ENCODE measurements at places on chromosomes 2 and 18.

DNA sequence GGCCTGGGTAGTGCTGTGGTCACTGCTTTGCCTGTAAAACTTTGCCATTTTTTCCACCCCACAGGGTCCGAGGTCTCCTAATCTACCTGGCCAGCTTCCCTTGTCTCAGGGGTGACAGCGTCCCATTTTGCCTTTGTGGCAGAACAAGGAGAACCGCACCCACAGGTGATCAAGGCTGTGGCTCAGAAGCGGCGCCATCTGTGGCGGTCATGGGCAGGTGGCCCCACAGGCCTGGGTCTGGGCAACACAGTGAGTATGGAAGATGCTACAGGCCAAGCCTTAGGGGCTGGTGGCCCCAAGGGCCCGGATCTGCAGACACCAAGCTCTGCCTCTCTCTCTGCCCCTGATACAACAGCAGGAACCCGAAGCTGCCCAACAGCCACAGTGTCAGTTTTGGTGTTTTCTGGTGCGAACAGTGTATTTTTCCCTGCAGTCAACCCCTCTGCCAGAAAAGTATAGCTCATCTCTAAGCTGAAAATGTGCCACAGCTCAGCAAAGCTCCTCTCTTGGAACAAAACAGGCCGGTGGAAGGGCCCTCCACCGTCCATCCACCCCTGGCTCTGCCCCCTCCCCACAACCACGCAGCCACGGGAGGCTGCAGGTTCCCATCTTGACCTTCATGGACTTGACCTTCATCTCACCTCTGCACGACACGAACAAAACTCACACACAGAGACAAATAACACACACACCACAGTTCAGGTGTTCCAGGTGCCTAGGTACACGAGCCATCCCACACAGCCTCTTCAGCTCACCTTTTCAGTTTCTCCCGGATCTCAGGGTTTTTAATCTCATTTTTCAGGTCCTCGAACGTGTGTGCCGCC lies 96.7 kb downstream of the PXDN start:
- DNase-seq, result no peak

GRCh38 chr2:202014318-202014717 lies 19.3 kb upstream of the FZD7 start:
- DNase-seq, result no peak

DNA sequence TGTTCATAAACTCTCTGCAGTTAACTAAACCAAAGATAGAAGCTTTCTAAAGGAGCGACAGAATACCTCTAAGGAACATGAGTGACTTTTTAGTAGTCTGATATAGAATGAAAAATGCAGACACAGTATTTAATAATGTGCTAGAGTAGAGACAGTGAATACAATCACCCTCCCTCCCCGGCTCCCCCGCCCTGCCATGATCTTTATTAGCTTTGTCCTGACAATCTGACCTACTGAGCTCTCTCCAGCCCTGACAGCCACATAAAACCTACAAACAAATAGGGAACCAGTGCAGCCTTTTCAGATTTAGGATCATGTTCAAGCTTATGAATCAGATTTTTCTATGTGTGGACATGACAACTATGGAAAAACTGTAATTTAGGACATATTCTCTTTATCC lies 777.6 kb upstream of the FANCL start:
- no peak for DNase-seq

GRCh38 chr2:88027697-88028389 lies 11.5 kb upstream of the RNU2-63P start:
- DNase-seq, result no peak

DNA sequence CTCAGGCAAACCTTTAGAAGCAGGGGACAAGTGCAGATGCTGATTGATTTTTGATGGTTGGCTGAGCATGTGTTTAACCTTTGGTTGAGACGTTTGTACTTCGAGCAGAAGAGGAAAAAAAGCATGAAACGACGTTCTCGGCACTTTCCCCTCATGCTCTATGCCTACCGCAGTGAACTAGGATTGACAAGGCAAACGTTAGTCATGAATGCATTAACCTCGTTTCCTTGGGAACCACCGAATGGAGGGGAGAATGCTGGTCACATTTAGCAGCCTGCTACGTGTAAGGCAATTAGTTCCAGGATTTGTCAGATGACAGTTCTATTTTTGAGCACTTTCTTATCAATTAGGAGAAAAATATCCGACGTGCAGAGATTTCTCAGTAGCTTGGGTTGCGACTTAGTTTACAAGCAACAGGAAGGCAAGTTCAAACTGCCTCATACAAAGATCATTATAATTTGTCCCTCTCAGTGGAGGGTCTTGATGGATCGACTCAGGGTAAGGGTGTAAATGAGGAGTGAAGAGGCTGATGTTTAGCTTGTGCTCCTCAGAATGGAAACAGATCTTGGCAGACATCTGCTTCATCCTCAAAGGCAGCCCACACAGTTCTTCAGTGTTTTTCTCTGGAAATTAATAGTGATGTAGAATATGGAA lies 47.4 kb upstream of the GPR45 start:
- DNase-seq, result no peak

DNA sequence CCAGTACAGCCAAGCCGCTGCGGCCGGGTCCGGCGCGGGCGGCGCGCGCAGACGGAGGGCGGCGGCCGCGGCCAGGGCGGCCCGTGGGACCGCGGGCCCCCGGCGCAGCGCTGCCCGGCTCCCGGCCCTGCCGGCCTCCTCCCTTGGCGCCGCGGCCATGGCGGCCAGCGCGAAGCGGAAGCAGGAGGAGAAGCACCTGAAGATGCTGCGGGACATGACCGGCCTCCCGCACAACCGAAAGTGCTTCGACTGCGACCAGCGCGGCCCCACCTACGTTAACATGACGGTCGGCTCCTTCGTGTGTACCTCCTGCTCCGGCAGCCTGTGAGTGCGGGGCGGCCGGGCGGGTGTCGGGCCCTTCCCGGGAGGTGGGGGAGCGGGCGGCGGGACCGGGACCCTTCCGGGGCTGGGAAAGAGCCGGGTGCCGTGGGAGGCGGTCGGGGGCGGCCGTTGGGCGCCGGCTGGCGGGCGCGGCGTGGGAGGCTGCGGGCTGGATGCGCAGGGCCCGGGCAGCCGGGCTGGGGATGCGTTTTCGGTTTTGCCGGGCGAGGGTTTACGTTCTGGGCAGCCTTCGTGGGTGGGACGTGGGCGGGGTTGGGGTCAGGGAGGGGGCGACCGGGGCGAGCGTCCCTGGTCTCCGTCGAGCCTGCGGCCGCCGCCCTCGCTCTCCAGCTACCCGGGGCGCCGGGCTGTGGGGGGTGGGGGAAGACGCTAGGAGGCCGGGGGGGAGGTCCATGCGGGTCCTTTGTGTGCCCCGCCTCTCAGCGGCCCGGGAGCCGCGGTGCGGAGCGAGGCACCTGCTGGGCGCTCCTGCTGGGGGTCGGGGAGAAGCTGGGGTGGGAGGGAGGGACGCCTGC lies 537 bp downstream of the AGFG1 start:
- DNase-seq, result peak; percentile 33

GRCh38 chr18:44521668-44522022 lies 159.0 kb upstream of the SETBP1 start:
- DNase-seq, result no peak

DNA sequence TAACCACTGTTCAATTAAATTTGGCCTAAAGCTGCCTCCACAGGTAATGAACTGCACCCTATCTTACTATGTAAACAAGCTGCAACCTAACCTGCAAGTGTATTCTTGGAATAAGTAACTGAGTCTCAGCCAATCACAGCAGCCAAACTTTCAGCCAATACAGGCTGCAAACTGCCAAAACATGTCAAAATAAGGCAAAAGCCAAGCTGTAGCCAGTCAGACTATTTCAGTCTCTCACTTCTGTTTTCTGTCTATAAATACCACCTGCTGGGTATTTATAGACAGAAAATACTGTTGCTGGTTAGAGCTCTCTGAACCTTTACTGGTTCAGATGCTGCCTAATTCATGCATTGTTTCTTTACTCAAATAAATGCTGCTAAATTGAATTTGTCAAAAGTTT lies 14.3 kb downstream of the C2orf76 start:
- DNase-seq, result no peak

DNA sequence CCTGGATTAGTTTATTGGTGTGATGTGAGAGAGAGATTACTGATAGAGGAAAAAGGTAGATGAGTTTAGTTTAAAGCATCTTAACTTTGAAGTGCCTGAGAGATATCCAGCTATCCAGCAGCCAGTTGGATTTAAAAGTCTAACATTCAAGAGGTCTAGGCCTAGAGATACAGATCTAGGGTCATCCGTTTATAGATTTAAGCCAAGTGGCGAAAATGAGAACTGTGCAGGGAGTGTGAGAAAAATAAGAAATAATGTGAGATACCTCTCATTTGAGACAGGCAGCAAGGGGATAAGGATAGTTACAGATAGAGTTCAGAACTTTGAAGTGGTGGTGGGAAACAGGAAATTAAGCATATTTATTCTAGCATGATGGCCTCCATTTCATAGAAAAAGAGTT lies 5.3 kb upstream of the ORC2 start:
- DNase-seq, result peak; percentile 18

GRCh38 chr2:102258386-102259074 lies 52.8 kb upstream of the IL1RL1 start:
- peak; percentile 89 for DNase-seq

- no peak for DNase-seq
Observed at GRCh38 chr2:193539188-193539587, 1344.5 kb upstream of the TMEFF2 start.

DNA sequence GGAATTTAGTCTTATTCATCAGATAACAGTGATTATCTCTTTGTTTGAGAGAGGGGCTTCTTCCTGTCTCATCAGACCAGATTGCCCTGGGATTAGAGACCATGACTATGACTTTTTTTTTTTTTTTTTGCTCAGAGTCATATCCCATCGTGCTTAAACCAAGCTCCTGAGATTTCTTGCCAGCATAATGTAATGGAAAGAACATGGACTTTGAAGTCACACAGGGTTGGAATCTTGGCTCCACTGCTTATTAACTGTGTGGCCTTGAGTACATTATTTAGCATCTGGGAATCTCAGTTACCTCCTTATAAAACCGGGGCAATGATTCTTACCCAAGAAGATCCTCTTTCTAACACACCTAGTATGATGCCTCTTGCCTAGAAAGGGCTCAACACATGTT lies 268.3 kb downstream of the DYSF start:
- DNase-seq, result no peak

DNA sequence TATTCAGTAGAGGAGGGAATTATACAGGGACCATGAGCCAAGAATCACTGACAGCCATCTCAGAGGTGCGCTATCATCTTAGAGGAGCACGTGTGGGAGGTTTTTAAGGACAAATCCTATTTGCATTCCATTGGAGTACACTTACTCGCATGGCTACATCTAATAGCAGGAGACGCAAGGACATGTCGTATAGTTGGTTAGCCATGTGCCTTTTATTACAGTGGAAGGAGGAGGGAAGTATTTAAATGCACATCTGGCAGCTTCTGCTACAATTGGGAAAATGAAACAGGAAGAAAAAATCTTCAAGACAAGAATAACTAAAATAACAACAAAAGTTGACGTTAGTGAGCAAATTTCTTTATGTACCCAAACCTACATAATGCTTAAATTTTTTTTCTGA lies 86.5 kb upstream of the UGP2 start:
- DNase-seq, result no peak

DNA sequence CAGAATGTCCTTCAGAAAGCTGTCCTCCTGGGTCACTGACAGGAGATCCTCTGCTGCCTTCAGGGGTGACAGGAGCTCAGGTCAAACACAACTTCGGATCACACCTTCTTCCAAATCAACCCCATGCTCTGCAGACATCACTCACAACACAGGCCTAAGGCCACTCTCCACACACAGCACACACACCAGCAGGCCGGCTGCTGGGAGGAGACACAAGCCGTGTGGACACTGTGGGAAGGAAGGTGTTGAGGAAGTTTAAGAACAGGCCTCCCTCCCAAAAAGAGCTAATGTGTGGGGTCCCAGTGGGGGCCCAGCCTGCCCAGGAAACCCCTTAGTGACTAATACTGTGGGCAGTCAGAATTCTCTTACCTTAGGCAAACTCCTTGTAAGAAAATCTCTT lies 290.3 kb upstream of the ID2 start:
- no peak for DNase-seq

DNA sequence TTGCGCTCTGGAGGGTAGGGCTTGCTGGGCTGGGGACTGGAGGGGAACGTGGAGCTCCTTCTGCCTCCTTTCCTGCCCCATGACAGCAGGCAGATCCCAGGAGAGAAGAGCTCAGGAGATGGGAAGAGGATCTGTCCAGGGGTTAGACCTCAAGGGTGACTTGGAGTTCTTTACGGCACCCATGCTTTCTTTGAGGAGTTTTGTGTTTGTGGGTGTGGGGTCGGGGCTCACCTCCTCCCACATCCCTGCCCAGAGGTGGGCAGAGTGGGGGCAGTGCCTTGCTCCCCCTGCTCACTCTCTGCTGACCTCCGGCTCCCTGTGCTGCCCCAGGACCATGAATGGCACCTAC lies 4.3 kb downstream of the GPR35 start:
- DNase-seq, result no peak

GRCh38 chr2:216637472-216637871 lies 4.3 kb downstream of the IGFBP2 start:
- no peak for DNase-seq

DNA sequence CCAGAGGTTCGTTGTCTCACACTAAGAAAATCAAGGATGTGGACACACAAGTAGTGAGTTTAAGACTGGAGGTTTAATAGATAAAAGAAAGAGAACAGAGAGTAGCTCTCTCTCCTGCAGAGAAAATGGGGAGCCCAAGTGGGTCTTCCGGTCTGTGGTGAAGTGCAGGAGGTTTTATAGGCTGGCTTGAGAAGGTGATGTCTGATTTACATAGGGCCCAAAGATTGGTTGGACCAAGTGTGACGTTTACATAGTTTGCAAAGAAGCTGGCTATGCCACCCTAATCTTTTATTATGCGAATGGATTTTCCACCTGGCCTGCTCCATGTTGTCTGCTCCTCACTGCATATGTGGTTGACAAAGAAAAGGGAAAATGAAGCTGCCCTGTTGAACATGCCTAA lies 430.4 kb upstream of the TRIB2 start:
- DNase-seq, result no peak

DNA sequence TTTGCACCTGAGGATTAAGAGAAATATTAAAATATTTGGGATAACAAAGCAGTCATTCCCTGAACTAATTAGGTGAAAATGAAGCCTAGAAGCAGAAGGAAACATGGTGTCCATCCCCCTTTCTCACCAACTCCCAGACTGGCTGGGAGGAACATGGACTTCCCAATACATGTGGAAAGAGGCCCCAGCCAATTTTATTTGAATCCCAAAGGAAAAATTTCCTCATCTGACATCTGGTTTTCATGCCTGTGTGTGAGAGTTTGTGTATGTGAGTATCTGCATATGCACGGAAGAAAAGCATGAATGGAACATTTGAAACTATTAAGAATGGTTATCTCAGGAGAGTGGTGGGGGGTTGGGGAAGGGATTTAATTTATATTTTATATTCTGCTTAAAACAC lies 84.3 kb downstream of the COPS8 start:
- no peak for DNase-seq

All from RKO (cell line).